ENCODE measurements at places on chromosomes 6 and 20.

- DNase-seq: no peak
Measured at GRCh38 chr20:24936526-24937407, 12.3 kb upstream of the CST7 start.

DNA sequence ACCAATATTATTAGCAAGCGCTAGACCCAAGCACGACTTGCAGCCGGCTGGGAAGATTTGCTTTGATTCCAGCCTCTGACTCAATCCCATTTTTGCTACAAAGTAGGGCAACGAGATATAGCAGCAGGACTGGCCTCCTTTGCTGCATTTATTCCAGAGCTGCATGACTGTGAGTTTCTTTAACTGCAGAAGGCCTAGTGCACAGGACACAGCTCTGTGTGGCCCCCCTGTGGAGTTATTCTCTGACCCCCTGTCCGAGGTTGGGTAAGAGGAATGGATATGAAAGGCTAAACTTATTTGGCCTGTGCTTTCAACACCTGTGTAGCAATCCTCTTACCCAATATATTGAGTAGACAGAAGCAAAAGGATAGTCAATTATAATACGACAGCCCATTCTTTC, 133.3 kb upstream of the SPTLC3 start:
- DNase-seq: no peak

DNA sequence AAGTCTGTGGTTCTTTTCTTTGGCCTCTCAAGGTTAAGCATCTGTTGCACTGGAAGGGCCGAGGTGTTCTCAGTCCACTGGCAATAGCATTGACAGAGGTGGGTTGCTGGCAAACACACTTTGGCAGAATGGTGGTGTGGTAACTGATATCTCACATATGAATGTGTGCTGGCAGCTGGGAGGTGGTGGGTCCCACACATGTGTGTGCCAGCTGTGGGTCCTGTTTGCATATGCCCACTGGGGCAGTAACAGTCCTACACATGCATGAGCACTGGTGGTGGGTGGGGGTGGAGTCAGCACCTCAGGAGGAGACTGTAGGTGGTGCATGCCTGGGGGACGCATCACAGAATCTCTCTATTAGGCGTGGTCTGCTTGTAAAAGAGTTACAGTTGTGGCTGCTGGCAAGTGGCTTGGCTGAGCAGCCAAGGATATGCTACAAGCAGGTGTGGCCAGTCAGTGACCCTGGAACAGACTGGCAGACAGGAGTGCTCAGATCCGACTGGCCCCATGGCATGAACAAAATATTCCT, 934.3 kb downstream of the GRIK2 start:
- no peak for DNase-seq

- DNase-seq: no peak
Measured at GRCh38 chr6:53539561-53539960, 5.3 kb downstream of the GCLC start.

DNA sequence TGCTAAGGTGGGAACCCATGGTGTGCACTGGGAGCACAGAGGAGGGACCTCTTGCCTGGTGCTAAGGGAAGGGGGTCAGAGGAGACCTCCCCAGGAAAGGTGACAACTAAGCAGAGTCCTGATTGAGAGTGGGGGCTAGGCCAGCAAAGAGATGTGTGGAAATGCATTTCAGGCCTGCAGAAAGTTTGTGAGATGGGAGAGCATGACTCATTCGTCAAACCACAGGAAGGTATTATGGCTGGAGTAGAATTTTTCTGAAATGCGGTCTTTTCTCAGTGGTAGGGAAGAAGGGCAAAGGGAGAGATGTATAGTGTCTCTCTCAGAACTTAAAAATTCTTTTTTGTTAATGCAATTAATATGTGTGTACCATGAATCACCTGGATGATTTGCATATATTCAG, 23.6 kb upstream of the EDN1 start:
- DNase-seq: no peak

DNA sequence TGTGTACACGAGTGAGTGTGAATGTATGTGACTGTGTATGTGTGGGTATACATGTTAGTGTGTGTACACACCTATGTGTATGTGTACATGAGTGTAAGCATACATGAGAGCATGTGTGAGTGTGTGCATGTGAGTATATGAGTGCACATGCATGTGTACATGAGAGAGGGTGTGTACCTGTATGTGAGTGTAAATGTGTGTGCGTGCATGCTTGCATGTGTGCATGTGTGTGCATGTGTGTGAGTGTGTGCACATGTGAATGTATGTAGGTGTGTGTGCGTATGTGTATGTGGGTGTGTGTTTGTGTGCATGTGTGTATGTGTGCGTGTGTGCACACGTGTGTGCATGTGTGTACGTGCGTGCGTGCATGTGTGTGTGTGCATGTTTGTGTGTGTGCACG, 183.4 kb downstream of the BMP7 start:
- DNase-seq: no peak

- DNase-seq: no peak
Measured at GRCh38 chr20:635028-635892, 17.7 kb downstream of the SRXN1 start.

GRCh38 chr6:142833054-142833453, 111.9 kb downstream of the HIVEP2 start:
- DNase-seq: no peak

DNA sequence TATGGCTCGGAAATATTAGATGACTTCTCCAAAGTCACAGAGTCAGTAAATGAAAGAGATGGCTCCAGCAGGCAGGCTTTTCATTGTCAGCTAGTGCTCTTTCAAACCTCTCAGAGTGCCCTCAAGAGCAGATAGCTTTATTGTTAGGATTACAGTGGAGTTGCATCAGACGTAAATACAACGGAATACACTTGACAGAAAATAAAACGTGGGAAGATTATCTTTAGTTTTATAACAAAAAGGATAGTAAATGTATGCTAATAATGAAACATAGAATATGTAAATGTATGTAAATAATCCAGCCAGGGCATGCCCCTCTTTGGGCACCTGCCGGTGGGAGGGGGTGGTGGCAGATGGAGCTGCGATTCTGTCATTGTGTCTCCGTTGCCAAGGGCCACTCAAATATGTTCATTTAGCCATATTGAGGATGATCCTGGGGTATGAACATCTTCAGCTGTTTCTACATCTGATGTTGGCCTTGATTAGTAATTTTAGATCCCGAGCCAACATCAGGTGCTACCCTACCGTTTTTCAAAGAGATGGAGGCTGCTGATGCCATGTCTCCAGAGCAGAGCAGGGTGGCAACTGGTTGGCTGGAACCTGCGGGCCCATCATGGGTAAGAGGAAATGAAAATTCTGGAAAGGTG, 358.3 kb upstream of the SULF2 start:
- no peak for DNase-seq

- DNase-seq: no peak
Measured at GRCh38 chr6:130019326-130020072, 1.1 kb downstream of the L3MBTL3 start.

DNA sequence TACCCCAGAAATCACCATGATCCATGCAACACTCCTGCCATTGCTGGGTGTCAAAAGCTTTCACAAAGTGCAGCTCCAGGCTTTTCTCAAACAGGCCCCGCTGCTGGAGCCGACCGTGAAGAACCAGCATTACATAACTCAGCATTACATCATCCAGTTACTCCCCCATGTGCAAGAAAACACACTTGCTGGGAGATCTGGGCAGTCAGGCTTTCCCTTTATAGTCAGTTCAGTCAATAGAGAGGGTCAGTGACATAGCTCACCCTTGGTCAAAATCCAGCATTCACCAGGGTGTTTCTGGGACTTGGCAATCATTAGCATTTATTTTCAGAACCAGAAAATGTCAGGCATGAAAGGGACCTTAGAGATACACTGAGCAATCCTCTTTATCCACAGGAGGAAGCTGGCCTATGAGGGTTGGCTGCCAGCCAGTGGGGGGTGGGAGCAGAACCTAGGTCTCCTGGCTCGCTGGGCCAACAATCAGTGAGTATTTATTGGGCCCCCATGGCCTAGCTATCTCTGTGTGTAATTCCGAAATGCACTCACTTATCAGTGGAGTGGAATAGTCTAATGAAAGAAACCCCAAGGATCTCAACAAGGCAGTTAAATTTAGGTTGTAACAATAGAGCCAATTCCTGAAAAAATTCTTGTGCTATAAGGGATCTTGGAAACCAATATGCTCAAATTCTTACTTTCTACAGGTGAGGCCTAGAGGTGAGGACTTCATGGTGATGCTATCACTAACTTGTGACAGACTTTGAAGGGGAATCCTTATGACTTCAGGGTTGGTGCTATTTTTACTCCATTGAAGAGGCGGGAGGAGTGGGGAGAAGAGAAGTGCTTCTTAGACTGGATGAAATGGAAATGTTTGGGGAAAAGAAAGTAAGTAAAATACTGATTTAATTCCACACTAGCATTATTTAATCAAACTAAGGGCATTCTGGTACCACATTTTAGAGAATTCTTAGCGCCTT, 54.6 kb downstream of the LYRM4 start:
- DNase-seq: no peak

DNA sequence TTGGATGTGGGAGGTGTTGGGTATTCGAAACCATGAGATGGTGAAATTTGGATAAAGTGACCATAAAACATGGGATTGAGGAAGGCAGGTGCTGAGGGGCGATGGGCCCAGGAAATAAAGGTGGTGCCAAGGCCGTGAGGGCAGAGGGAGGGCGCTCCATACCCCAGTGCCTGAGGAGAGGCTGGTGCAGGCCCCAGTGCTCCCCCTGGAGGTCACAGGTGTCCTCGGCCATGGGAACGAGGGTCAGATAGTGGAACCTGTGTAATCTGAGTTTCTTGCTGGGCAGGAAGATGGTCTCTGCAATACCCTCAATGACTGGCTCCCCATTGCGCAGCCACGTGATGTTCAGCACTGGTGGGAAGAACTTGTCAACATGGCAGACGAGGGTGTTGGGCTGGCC, 16.2 kb downstream of the HLA-DPB1 start:
- DNase-seq: peak; percentile 35

DNA sequence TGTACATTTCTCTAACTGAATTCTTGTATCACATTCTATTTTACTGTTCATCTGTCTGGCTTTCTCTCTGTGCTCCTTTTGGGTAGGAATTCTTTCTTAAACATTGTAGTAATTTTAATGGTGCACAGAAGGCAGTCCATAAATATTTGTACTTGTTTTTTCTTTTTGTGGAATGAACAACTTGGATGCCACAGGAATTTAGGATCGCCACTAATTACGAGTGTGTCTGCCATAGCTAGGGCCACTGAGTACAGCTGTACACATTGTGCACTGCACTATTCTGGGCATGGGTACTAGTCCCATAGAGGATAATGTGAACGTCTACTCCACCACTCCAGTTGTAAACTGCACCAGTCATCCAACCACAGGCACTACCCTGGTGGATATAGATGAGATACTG, 39.3 kb upstream of the TMEM200A start:
- DNase-seq: no peak

- DNase-seq: no peak
Measured at GRCh38 chr6:121770943-121771342, 335.5 kb downstream of the GJA1 start.

DNA sequence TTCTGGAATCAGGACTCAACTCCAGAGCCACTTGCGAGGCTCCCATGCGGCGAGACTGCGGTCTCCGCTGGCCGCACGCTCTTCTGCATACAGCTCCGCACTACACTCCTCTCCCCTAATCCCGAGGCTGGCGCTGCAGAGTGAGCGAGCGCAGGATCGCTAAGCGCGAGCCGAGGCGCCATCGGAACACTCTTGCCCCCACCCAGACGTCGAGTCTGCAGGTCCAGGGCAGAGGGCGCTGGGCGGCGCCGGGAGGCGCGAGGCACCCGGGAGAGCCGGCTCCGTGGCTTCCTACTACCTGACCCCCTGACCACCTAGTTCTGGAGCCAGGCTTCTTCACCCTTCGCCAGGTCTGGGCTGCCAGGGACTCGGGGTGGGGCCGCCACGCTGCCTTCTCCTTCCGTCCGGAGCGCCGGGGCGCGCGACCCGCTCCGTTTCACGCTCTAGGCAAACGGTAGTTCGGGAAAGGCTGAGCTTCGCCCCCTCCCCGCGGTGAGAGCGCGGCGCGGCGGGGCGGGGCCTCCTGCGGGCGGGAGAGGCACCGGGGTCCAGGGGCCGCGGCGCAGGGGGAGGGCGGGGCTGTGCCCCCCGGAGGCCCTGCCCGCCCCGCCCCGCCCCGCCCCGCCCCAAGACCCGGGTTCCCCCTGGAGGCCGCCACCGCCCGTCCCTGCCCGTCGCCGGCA, 5.4 kb upstream of the TUBB2A start:
- peak; percentile 23 for DNase-seq

Measured in stimulated activated CD8-positive, alpha-beta memory T cell treated with anti-CD3 and anti-CD28 coated beads, Interleukin-4, amount 100 ng/mL, for 1 hour (primary cell).